ENCODE measurements at places on chromosomes 1 and 21. TPM values are rescaled to one million over a fixed set of nuclear protein-coding genes. Genes with fewer than 3 reads are reported as not detected.

The SFN gene
- total RNA-seq = 0.16 TPM

- H3K27ac ChIP-seq = peak overlapping the region; percentile 47
- H3K4me3 ChIP-seq = peak overlapping the region; percentile 20
- H3K36me3 ChIP-seq = peaks cover 74% of the 10 kb centered on the region
- peak; percentile 71 for DNase-seq
- H3K27me3 ChIP-seq = no peaks in the 10 kb centered on the region
- peaks cover 16% of the 10 kb centered on the region for H3K4me1 ChIP-seq
These were observed 64.0 kb downstream of the SLC19A1 start for GRCh38 chr21:45478115-45478801.

The SELP gene
- 10.9 TPM for total RNA-seq

The BLACAT1 gene
- not detected for total RNA-seq

DNA sequence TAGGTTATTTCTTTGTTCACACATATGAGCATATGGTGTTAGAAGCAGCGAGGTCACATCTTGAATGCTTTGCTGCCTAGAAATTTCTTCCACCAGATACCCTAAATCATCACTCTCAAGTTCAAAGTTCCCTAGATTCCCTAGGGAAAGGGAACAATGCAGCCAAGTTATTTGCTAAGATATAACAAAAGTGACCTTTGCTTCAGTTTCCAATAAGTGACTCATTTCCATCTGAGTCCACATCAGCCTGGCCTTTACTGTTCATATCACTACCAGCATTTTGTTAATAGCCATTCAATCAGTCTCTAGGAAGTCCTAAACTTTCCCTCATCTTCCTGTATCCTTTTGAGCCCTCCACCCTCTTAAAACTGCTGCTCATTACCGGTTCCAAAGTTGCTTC is 1502.5 kb downstream of the KCNT2 start:
- H3K27me3 ChIP-seq = no peaks in the 10 kb centered on the region
- no peak overlapping the region for H3K27ac ChIP-seq
- no peak overlapping the region for H3K4me3 ChIP-seq
- no peaks in the 10 kb centered on the region for H3K4me1 ChIP-seq
- DNase-seq = no peak

- no peak for DNase-seq
- no peaks in the 10 kb centered on the region for H3K36me3 ChIP-seq
- H3K4me3 ChIP-seq = no peak overlapping the region
These were observed 34.9 kb downstream of the RSPH1 start for GRCh38 chr21:42461185-42461520.

DNA sequence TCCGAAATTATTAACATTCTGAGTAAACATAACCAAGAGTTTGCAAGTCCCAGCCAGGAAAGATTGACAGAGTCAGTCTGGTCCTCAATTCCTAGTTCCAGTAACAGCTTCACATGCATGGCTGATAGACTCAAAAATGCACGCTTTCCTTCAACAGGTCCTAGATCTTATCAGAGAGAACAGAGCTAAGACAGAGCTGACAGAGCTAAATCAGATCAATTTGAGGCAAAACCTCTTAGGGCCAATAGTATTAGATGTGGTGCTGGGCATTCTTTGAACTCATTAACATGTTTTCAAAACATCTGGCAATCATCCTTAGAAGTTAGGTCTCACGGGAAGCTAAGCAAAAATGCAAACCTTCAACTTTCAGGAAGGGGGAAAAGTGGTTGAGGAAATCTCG is 114.0 kb downstream of the GREM2 start:
- H3K4me1 ChIP-seq = no peaks in the 10 kb centered on the region
- no peaks in the 10 kb centered on the region for H3K36me3 ChIP-seq
- H3K27me3 ChIP-seq = peaks cover 11% of the 10 kb centered on the region
- DNase-seq = no peak
- H3K27ac ChIP-seq = no peak overlapping the region

GRCh38 chr1:145863282-145864018 is 4.6 kb upstream of the PIAS3 start:
- DNase-seq = no peak
- H3K36me3 ChIP-seq = no peaks in the 10 kb centered on the region

DNA sequence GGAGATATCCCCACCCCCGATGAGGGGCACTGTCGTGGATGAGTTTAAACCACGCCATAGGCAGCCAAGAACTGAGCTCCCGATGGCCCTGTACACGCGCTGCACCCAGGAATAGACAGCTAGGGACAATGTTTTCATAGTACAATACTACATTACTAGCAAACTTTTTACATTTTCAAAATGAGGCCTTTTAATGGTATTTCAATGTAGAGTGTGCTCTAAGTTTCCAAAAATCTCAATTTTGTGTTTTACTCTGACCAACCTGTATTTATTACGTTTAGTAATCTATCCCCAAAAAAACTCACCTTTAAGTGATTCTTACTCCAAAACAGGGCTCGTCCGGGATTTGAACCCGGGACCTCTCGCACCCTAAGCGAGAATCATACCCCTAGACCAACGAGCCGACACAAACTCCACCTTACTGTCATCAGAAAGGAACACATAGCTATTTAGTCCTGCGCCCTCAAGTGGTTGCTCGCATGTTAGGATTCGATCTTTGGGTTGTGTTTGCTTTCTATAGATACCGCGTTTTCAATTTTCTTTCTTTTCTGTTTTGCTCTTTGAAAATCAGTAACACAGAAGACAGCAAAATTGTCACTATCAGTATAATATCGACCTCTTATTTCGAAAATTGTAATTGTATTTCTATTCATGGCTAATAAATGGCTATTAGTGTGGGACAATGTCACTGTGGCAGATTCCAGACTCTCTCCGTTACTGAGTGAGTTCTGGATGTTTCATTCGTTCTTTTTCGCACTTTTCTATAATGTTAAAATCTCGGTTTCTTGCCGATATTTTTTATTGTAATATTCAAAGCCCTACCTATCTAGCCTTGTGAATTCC is 6.4 kb upstream of the MPZL1 start:
- peaks cover 36% of the 10 kb centered on the region for H3K4me1 ChIP-seq
- H3K27me3 ChIP-seq = no peaks in the 10 kb centered on the region
- H3K36me3 ChIP-seq = no peaks in the 10 kb centered on the region
- H3K27ac ChIP-seq = peak overlapping the region; percentile 93
- peak; percentile 80 for DNase-seq

The LDLRAD1 gene
- not detected for total RNA-seq

DNA sequence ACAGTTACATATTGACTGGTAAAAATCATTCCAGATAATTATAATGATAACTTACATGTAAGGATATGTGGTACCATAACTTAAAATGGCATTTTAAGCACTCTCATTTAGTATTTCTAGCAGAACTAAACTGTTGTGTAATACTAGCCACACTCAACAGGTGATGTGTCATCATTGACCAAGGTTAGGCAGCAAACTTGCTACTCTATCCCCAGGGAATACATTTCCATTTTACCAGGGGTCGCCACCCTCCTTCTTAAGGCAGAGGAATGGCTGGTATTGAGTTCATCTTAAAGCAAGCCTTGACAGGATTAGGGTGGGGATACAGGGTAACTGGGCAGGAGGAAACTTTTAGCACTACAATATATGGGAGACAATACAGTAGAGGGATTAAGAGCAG is 259.8 kb upstream of the CAMK1G start:
- H3K4me3 ChIP-seq = no peak overlapping the region
- H3K27me3 ChIP-seq = peaks cover 8% of the 10 kb centered on the region
- DNase-seq = no peak
- no peak overlapping the region for H3K27ac ChIP-seq
- no peaks in the 10 kb centered on the region for H3K36me3 ChIP-seq

- DNase-seq = no peak
- no peaks in the 10 kb centered on the region for H3K4me1 ChIP-seq
- H3K27ac ChIP-seq = no peak overlapping the region
- H3K36me3 ChIP-seq = no peaks in the 10 kb centered on the region
These were observed 21.8 kb upstream of the LRRC53 start for GRCh38 chr1:74534241-74534640.

Data from left ventricle myocardium inferior (tissue), 1 donor.